ENCODE measurements at places on chromosomes 6 and 20.

- DNase-seq, result no peak
Measured at GRCh38 chr20:50194422-50194830, 3.8 kb downstream of the CEBPB start.

DNA sequence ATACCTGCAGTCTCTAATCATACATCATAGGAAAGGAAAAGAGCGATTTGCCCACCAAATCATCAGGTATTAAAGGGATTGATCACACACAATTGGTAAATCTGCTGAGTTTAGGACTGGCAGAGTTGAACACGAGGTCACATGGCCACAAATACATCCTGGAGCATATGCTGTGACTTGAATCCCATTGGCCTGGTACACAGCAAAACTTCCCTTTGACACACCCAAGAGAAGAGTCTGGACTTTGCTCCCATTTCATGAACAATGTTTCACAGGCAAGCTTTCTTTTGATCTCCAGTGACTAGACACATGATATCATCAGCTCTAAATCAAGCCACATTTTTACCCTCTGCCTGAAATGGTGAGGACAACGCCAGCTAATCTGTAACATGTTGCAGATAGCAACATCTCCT, 117.9 kb downstream of the ISM1 start:
- DNase-seq, result no peak

GRCh38 chr6:138107752-138108592, 753 bp upstream of the PERP start:
- DNase-seq, result no peak

DNA sequence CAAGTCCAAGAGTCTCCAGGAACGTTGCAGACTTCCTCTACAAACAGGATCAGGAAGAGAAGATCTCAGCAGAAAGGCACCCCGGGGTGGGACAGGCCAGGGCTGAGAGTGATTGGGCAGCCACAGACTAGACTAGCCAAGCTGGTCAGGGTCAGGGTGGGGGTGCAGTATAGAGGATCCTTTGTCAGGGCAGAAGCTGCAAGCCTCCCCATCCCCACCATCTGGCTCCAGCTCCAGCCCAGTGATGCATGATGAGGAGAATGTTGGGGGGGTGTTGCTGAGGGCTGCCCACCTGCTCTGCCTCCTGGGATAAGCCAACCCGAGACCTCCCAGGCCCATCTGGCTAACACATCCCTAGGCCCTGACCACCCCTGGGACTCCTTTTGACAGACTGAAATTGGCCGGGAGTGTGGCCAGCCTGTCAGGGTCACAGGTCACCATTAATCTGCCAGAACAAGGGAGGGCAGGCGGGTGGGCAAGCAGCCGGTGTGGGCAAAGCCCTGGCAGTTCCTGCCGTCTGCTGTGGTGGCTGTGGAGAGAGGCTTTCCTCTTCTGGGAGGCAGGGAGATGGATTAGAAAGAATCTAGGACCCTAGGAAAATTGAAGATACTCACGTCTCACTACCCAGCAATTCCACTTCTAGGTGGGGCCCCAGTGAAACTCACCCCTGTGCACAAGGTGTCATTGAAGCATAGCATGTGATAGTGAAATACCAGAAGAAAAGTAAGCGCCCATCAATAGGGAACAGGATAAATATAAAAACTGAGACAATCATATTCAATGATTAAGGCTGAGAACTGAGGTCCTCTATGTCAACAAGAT, 22.1 kb upstream of the SNTA1 start:
- no peak for DNase-seq

DNA sequence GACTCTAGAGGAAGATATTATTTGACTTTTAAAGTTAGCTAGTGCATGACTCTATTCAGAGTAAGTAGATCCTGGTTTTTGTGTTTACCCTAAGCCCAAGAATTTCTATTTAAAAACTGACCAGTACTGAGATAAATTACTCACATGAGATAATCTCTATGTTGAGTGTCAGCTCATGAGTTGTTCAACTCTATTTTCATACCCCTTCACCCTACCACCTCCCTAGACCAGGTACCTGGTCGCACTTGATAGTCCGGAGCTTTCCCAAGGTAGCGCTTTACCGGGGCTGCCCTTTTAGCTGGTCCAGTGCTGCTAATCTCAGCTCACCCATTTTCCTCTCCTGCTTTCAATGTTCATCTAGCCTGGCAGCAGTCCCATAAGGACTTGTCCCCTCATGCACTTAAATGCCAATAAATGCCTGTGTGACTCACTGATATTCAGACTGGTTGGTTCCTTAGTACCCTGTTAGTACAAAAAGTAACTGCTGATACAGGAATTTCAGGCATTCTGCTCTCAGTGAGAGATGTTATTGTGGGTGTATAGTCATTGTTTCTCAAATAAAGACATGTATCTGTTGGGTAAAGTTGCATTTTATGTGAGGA, 503.9 kb downstream of the ADGRB3 start:
- DNase-seq, result no peak

GRCh38 chr6:14520536-14520935, 403.0 kb downstream of the CD83 start:
- DNase-seq, result no peak

- DNase-seq, result no peak
Measured at GRCh38 chr6:19470333-19470732, 366.8 kb upstream of the ID4 start.

DNA sequence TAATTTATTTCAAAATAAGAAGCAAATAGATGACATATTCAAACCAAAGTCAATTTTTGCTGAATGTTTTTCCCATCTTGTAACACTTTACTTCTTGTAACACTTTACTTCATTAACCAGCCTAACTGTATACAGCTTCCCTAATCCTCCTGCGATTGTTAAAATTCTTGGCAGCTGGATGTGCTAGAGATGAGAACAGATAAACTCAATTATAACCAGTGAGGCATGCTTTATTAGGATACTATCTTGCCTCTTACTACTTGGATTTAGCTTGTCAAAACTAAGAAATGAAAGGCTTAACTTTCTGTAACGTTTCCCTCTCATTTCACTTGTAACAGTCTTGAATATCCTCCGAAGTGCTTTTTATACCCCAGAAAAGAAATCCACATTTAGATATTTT, 94.1 kb upstream of the BMP5 start:
- DNase-seq, result no peak

GRCh38 chr20:42598581-42598980, 591.1 kb downstream of the PTPRT start:
- DNase-seq, result no peak

GRCh38 chr20:57879437-57879778, 169.6 kb upstream of the PMEPA1 start:
- no peak for DNase-seq

DNA sequence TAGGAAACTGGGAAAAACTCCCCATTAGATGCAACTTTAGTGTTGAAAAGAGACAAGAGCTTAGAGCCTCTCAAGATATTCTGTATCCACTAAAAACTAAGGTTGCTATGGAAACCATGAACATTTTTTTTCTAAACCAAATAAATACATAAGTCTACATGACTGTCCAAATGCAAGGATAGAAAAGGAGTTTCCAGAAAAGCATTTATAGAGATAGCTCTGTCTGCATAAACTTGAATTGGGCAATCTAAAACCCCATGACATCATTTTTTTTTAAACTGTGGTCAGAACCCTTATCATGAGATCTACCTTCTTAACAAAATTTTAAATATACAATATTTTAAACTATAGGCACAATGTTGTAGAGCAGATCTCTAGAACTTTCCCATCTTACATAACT, 36.4 kb upstream of the FAM83B start:
- peak; percentile 74 for DNase-seq

DNA sequence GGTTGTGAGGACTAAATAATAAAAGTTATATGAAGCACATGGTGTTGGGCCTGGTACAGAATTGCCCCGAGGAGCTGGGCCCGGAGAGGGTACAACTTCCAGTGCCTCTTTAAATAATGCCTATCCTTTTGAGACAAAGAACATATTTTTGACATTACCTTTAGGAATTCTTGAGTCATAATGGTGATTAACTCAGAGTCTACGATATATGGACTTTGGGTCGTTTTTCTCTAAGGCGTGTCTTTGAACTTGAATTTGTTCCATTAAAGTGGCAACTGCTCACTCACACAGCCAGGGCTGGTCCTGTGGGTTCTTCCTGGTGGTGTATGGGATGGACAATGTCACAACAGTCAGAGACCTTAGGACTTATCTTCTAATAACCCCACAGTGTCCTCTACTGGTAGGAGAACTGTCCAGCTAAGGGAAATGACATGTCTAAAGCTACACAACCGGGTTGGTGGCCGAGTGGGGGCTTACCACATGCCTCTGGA, 106.5 kb downstream of the CDC5L start:
- peak; percentile 55 for DNase-seq

DNA sequence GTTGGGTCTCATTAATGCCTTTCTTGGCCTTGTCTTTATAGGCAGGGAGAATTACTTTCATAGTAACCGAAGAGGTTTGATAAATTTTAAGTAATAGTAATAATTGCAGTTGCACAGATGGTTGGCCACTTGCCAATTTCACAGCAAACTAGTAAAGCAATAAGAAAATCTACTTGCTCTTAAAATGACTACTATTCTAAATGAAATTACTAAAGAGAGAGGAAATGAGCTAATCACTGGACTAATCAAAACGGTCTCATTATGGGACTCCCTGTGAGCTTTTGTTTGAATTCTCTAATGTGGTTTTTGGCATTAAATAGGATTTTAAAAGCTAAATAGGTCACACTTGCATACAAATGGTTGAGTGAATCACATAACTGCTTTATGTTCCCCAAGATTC, 227.4 kb upstream of the PLN start:
- no peak for DNase-seq

DNA sequence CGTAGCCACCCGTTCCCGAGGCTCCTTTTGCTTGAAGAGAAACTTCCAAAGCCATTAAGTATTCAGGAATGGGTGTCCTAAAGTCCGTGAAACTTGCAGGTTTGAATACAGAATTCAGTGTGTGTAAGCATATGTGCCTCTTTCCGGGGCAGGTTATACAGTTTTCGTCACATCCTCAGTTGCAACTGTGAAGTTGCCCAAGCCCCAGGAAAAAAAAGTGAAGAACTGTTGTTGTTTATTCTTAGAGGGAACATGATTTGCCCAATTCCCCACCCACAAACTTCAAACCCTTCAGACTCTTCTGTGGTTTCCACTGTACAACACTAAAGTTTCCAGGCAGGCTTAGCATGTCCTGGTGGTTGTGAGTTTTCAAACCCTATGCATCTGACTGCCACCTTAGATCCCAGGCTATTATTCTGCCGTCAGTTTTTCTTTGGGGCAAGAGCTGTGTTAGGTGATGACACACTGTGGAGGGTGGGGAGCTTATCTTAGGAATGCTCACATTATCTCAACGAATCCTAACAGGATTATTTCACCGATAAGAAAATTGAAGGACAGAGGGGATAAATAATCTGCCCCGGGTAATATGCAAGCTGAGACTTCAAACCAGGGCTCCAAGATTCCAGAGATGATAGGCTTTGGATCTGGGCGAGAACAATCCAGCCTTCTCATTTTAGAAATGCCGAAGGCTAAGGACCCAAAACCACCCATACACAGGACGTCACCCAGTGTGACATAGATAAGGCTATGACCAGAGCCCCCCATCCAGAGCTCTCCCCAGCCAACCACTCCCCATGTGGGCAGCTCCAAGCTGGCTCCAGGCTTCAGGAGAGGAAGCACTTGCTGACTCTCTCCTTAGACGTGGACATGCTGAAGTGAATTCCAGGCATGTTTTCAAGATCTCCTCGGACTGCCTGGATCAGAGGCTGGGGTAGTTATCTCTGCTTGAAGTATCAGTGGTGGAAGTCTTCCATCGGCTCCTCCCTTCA, 81.7 kb upstream of the AFDN start:
- peak; percentile 41 for DNase-seq

DNA sequence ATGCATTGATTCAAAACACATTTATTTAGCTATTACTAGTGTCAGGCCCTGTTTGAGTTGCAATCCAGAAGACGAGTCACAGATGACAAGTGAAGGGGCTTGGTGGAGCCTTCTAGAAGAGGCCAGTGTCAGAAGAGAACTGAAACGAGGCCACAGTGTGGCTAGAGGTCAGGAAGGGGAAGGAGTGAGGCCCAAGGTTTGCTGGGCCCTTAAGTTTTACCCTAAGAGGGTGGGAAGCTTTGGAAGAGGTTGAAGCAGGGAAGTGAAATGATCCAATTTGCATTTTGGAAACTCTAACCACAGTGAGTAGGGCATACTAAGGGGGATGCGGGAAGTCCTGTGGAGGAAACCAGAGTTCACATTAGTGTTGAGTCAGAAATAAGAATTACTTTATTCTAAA, 25.0 kb downstream of the TTK start:
- DNase-seq, result no peak

DNA sequence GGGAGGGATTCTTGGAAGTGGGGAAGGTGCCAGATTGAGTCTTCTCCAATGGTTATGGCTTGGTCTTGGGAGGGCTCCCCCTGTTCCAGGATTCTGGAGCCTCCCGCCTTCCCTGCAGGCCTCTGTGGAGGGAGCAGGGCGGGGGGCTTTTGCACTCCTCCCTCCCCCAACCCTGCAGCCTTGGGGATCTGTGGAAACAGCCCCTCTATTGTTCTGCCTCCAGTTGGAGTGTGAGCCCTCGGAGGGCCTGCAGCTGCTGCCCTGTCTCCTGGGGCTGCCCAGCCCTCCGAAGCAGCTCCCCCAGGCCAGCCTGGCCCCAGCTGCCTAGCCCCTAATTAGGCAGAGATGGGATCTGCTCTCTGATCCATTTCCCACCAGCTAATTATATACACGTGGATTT, 14.7 kb downstream of the FAM110A start:
- DNase-seq, result no peak

GRCh38 chr20:40617594-40617993, 71.4 kb downstream of the MAFB start:
- no peak for DNase-seq

GRCh38 chr6:106804346-106805335, 169.9 kb downstream of the CD24 start:
- peak; percentile 23 for DNase-seq

- DNase-seq, result peak; percentile 60
Measured at GRCh38 chr6:137766596-137767370, 100.3 kb upstream of the TNFAIP3 start.

DNA sequence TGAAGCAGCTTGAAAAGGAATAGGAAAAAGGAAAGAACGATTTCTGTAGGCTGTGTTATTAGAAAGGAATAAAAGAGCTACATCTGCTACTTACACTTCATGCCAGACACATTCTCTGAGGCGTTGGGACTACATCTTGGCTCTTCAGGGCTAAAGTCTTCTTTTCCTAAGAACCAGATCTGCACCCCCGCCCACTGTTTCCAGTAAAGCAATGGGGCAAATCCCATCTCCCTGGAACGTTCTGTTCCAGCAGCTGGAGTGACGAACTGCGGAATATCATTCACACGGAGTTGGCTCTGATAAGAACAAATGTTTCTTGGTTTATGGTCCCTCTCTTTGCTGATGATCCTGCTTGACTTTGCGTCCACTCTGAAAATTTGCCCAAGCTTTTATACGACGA, 26.9 kb downstream of the FAM50B start:
- DNase-seq, result peak; percentile 86

Measured in amniotic epithelial cell (primary cell).